ENCODE measurements at places on chromosomes 3 and 15.

DNA sequence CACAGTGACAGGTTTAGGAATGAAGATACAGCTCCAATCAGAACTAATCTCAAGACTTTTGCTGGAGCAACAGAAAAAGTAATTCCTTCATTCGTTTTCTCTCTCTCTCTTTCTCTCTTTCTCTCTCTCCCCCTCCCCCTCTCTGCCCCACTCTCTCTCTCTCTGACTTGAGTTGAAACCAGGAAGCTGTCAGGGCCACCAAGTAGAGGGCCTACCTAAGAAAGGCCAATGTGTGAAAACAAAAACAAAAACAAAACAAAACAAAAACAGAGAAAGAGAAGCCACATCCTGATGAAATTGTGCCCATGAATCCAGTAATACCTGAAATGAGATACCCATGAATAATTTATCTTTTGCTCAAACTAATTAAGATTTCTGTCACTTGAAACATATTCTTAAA, 72.9 kb downstream of the ATP8B4 start:
- DNase-seq = no peak

DNA sequence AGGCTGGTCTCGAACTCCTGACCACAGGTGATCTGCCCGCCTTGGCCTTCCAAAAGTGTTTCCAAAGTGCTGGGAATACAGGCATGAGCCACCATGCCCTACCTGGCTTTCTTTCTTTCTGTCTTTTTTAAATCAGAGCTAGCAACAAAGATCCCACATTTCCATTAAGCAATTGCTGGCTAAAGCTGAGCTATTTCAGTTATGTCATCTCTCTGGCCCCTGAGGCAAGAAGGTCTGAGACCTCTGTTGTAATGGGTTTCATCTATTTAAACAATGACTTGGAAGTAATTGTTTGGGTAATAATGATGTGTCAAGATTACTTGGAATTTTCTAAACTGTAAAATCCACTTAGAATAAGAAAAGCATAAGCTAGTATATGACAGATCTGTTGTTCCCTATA, 30.2 kb upstream of the CRBN start:
- DNase-seq = no peak

- no peak for DNase-seq
These were observed 236.3 kb downstream of the MEX3B start for GRCh38 chr15:81809543-81809942.

DNA sequence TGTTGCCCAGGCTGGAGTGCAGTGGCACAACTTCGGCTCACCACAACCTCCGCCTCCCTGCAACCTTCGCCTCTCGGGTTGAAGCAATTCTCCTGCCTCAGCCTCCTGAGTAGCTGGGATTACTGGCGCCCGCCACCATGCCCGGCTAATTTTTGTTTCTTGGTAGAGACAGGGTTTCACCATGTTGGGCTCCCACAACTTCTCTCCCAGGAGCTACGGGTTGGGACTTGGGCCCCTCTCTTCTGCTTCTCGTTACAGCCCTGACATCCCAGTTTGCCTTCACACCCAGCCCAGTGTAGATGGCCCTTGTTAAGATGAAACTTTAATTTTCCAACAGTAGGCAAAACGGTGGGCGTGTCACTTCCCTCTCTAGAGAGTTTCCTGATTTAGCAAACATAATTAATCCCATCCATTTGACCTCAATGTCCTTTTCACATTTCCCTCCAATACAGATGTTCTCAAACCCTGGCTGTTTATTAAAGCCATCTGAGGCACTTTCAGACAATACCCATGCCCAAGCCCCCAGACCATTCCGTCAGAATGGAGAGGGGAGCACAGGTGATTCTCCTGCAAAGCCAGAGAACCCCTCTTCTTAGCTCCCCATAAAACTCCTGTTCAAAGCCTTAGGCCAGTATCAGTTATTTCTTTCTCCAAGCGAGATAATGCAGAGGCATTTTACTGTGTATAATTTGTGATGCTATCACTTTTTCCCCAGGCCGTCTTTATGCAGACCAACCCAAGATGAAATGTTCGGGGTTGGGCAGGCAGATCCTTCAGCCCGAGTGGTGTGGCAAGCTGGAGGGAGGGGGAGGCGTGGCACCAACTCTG, 245.7 kb downstream of the XXYLT1 start:
- no peak for DNase-seq

GRCh38 chr3:182967218-182968204, 12.8 kb downstream of the DCUN1D1 start:
- peak; percentile 1 for DNase-seq

- DNase-seq = no peak
These were observed 271.4 kb upstream of the RARB start for GRCh38 chr3:25156626-25157025.

DNA sequence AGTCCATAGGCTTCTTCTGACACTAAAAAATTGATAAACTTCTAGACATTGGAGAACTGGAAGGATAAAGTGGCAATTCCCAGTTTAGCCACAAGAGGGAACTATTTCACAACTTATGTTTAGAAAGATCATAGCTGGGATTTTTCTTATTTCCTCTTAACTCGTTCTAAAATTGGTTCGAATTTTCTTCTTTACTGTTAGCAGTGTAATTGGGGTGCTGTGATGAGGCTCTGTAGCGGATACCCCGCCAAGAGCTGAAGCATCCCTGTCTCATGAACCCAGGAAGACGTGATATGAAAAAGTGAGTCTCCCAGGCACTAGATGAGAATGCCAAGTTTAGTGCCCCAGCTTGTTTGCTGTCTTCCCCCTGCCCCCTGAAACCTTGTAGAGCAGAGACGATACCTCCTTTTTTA, 85.1 kb downstream of the PDCD6IP start:
- DNase-seq = no peak

DNA sequence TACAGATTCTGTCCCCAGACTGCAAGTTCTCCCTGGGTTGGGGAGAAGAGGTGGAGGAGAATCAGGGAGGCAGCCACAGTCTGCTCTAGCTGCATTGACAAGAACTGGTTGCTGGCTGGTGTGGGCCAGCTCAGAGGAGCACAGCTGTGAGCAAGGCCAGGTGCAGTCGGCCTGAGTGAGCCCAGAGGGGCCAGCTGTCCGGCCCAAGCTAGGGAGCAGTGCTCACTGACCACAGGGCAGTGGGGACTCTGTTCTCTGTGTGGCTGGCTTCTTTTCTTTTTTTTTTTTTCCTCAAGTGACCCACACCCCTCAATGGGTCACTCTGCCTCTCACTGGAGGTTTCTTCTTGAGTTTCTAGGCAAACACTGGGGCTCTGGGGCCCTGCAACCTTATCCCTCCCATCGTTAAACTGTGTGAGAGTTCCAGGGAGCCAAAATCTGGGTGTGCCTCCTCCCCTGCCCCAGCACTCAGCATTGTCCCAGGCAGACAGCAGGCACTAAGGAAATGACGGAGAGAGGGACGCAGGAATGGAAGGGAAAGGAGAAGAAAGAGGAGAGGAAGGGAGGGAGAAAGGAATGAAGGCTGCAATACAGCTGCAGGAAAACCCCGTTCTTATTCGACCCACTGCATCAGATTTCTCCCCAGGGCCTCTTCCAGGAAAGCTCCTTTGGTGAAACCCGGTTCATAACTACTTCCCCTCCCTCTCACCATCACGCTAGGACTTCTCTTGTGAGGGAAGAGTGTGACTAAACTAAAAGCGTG, 37.7 kb upstream of the HES1 start:
- DNase-seq = no peak

DNA sequence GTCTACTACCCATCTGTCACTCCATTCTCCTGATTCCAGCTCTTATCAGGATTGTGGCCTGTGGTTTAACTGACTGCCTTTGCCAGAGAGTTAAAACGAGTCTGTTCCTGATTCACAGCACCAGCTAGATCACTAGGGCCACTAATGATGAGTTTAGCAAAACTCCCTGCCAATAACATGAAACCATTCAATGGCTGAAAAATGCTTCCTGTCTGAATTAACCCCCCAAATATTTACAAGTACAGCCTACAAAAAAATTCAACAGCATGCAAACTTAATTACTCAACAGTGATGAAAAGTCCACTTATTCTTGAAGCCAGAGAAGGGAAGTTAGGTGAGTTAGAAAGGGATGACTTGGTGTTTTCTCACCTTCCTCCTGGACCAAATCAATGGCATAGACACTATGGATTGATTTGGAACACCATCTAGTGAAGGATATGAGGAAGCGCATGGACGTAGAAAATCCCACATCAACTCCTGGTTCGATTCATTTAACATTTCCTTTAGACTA, 141.4 kb downstream of the TGFBR2 start:
- DNase-seq = no peak

GRCh38 chr3:190017521-190018288, 103.0 kb downstream of the P3H2 start:
- DNase-seq = no peak

DNA sequence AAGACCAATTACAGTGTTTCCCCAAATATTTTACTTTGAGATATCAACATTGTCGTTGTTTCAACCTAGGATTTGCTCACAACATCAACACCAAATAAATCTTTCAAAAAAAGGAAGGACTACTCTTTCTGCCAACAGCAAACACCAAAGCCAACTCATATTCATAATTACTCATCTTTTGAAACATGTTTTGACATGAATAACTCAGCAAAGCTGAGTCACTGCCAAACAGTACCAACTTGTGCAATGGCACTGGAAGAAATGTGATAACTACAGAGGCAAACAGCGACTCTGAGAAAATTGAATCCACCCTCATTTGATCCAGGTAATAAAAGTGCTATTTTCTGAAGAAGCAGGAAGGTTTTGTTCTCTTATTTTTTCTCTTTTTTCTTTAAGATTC, 67.2 kb downstream of the PEX5L start:
- DNase-seq = no peak

GRCh38 chr3:28586325-28586724, 237.7 kb upstream of the AZI2 start:
- no peak for DNase-seq

DNA sequence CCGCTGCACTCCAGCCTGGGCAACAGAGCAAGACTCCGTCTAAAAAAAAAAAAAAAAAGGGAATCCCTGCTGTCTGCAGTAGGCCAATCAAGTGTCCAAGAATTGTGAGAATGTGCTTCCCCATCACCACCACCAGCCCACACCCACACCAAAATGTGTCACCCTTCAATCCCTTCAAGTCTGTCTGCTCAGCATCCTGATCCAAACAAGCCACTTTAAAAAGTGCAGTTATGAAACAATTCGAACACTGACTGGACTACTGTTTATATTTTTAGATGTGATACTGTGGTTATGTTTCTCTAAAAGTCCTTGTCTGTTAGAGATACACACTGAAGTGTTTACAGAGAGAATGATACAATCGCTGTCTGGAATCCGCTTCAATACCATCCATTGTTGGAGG, 78.1 kb upstream of the CGNL1 start:
- no peak for DNase-seq

- DNase-seq = no peak
These were observed 246.3 kb upstream of the UMPS start for GRCh38 chr3:124483915-124484470.

GRCh38 chr3:178146406-178146831, 389.8 kb upstream of the KCNMB2 start:
- no peak for DNase-seq

DNA sequence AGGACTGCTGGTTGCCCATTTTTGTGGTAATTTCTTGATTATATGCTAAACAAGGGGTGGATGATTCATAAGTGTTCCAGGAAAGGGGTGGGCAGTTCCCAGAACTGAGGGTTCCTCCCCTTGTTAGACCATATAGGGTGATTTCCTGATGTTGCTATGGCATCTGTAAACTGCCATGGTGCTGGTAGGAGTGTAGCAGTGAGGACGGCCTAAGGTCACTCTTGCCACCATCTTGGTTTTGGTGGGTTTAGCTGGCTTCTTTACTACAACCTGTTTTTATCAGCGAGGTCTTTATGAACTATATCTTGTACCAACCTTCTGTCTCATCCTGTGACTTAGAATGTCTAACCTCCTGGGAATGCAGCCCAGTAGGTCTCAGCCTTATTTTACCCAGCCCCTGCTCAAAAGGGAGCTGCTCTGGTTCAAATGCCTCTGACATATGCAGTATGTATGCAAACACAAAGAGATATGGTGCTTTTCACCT, 46.2 kb downstream of the C3orf38 start:
- no peak for DNase-seq

GRCh38 chr3:107781253-107781652, 258.5 kb downstream of the BBX start:
- DNase-seq = no peak

GRCh38 chr15:68599560-68600071, 20.8 kb downstream of the CORO2B start:
- no peak for DNase-seq

DNA sequence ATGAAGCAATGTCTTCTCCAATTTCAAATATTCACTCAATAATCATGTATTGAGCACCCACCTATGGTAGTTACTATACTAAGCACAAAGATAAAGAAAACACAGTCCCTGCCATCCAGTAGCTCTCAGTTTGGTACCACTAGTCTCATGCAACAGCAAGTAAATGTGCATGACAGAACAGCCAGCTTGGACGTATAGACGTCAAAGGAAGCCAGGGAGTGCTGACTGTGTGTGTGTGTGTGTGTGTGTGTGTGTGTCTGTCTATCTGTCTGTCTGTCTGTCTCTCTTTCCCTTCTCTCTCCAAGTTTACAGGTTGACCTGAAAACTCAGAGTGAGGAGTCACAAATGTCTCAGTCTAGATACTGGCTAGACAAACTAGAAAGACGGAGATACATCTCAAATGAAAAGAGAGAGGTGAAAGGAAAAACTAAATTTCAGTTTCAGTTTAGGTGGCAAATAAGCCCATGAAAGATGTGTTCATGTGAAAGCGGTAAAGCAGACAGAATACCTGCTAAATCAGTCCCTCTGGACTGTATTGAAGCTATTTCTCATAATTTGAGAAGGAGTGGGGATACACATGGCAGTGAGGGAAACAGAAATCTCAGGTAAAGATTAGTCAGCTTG, 141.1 kb upstream of the PTPRG start:
- no peak for DNase-seq

GRCh38 chr15:31357148-31357547, 30.5 kb downstream of the KLF13 start:
- DNase-seq = peak; percentile 57

DNA sequence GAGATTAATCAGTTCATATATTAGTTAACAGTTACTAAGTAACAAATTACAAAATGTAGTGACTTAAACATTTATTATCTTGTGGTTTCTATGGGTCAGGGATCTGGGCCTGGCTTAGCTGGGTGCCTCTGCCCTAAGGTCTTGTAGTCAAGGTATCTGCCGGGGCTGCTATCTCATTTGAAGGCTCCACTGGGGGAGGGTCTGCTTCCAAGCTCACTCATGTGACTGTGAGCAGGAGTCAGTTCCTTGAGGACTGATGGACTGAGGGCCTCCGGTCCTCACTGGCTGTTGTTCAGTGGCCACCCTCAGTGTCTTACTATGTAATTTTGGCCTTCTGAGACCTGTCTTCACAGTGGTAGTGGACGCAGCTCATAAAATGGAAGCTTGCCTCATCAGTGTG, 135.9 kb upstream of the PLXNA1 start:
- no peak for DNase-seq
